Stimulated activated CD4-positive, alpha-beta T cell treated with anti-CD3 and anti-CD28 coated beads, TNF-alpha, amount 100 ng/mL, for 1 hour (primary cell): ENCODE measurements at places on chromosomes 5 and 9.

- DNase-seq = no peak
Measured at GRCh38 chr5:36744773-36745589, 131.6 kb upstream of the NIPBL start.

- no peak for DNase-seq
Measured at GRCh38 chr5:163658702-163659567, 153.5 kb downstream of the MAT2B start.

GRCh38 chr9:11088821-11089374 lies 476.1 kb upstream of the PTPRD start:
- no peak for DNase-seq

DNA sequence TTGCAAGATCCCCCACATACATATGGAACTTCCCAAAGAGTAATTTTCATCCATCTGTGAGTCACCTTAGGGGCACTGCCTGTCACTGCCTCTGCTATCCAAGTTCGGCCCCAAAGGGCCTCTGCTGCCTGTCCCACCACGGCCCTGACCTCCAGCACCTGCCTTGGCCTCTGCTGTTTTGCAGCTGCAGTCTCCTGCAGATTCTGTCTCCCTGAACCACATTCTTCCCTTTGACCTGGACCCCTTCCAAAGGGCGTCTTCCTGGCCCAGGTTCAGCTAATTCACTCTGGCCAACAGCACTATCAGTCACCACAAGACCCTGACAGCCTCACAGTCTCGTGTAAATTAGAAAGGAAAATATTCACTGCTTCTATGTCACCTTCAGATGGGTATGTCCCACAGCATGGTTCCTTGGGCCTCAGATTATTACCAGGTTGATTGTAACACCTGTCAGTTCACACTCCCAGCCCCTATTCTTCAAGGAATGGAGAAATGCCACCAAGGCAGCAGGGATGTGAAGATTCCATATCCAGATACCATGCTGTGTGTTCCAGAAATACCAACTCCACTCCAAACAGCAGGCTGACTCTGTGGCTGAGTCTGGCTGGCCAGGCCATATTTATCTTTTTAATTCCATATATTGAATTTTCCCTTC lies 479.3 kb downstream of the ARHGEF28 start:
- DNase-seq = no peak

- no peak for DNase-seq
Measured at GRCh38 chr9:127336086-127336485, 60.9 kb upstream of the SLC2A8 start.

GRCh38 chr9:18756712-18757125 lies 276.3 kb downstream of the SAXO1 start:
- DNase-seq = no peak
